Activated CD4-positive, alpha-beta T cell treated with anti-CD3 and anti-CD28 coated beads, Interleukin-2, amount 50 U/mL, for 48 hours (primary cell): ENCODE measurements at places on chromosomes 11 and 22.

DNA sequence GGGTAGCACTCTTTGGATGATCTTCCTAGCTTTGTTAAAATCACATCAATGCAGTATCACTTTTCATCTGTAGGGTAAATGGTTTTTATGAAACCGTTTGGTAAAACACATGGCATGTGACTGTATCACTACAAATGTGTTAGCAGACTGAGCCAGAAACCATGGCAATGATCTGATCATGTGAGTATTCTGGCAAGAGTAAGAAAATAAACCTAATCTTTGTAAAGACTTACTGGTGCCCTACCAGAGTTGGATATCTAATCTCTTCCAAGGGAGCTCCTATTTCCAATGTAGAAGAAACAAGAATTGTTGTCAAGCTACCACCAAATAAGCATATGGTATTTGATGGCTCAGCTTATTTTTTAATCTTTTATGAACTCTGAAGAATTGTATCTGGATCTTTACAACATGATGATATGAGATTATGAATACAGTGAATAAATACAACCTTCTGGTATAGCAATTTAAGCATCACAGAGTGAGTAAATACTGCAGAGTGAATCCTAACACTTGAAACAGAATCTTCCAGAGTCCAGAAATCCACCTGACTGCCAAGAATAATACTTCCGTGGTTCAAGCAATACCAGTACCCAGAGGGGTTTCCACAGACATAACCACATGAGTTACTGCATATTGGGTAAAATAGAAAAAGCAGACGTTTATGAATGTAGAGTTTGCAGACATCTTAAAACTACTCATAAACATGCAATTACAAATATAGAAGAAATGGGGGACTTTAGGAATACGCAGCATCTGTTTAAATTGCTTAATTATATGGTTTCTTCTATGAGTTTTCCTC, 238.8 kb downstream of the TTC28 start:
- DNase-seq = no peak

DNA sequence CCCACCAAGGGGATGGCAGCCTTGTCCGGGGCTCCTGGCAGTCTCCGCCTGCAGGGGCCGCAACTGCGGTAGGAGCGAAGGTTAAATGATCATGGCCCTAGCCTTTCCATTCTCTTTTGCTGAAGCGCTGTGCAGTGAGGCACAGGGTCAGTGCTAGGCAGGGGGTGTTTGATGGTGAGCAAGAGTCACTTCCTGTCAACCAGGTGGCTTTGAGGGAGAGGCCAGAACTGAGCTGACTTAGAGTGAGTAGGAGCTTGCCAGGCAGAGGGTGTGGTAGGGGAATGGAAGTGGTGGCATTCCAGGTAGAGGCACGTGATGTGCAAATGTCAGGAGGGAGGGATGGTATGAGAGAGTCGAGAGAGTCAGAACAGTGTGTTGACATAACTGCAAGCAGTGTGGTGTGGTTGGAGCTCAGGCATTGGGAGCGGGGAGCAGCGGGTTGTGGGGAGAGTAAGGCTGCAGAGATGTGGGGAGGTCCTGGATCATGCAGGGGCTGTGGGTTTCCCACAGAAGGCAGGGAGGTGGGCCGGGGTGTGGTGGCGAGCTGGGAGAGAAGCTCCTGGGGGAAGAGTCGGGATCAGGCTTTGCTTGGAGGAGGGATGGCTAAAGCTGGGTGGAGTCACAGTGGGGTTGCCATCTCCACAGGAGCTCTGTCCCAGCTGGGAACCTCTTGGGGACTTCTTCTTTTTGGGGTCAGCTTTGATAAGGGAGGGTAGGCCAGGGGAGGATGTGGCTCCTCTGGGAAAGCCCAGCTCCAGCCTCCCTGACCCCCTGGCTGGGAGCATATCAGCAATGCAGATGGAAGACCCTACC, 33.3 kb downstream of the AMPD3 start:
- DNase-seq = no peak

DNA sequence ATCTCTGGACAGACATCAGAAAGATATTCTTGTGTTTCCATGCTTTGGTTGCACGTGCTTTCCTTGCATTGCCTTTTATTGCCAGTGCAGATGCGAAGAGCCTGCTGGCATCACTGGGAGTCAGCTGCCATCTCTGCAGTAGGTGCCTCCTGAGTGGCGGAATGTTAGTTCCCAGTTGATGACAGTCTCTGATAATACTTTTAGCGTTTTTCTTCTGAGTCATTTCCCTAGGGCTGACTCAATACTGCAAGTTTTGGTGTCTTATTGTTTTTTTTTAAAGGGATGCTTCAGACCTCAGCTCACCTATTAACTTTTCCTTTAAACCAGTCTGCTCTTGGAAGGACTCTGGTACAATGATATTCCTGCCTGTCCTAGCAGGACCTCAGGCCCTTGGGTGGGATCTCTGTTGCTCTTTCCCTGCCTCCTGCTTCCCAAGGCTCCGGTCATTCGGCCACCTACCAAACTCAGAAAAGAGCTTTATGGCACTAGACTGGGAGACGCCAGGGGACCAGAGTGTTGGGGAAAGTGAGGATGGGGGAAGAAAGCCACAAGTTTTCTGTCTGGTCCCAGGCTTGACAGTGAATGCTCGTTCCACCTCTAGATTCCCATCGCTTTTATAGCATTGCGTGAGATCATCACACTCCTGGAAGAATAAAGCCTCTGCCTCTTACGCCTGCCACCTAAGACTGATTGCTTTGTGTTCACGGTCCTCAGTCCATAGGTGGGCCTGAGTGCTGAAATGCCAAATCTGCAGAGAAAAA, 308.7 kb downstream of the DDX10 start:
- no peak for DNase-seq

DNA sequence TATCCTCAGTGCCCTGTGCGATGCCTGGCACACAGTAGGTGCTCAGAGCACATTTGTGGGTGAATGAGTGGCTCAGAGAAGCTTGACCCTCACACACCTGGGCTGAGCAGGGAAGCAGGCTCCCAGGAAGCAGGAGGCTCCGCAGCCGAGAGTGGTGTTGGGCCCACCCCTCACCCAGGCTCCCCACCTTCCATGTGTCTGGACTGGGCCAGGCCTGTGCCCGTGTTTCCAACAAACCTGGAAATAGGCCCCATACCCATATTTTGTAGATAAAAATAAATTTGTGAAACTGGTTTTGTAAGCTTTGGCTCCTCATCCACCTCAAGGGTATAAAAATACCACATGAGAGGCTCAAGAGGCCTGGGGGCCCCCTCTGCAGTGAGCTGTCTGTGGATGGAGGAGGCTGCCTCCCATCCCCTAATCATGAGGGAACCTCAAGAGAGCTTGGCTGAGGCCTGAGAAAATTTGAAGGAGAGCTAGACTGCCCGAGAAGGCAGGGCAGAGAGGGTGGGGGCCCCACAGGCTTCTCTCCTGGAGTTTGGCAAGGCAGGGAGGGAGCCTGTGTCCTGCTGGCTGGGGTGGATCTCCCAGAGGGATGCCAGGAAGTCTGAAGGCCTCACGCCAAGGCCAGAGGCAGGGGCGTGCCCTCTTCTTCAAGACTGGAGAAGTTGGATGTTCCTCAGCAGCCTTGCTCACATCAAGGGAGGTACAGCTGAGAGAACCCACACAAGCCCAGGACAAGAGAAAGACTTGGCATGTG, 147.0 kb upstream of the NECTIN1 start:
- DNase-seq = no peak

GRCh38 chr11:125356797-125357196, 139.3 kb downstream of the FEZ1 start:
- no peak for DNase-seq

GRCh38 chr11:8059571-8060011, 21.4 kb upstream of the TUB start:
- no peak for DNase-seq

- DNase-seq = no peak
Measured at GRCh38 chr11:19444231-19444630, 203.5 kb upstream of the E2F8 start.

DNA sequence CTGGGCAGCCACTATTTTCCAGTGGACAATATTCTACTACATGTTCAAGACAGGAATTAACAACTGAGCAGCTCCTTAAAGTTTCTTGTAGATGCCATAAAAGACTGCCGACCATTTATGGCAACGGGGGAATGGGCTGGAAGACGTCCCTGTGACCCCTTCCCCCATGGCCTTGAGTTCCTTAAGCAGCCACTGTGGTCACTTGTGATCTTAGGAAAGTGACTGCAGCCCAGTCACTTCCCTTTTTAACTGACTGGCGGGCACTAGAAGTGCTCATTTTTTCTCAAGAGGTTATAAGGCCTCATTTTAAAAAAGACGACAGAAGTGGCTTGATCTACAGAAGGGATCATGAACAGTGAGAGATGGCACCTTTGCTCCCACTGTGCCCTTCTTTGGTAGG, 153.2 kb upstream of the NARS2 start:
- no peak for DNase-seq

DNA sequence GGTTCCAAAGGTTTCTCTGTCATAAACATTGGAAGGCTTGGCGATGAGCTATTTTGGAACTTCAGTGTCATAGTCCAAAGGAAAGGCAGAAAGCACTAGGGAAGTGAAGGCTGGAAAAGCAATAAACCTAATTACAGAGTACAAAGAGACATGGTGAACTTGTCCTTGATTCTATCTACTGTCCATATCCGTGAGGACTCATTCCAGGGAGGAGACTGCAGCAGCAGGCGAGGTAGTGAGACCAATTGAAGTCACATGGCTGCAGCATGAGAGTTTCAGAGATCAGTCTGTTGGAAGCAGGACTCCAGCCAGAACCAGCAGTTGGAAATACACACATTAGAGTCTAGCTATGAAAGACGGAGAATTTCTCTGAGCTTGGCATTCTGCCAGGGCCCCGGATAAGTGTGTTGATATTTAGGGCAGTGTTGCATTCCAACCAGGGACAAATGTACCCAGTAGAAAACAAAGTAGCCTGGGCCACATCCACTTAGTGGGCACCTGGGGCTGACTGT, 54.1 kb upstream of the ARHGAP42 start:
- no peak for DNase-seq

DNA sequence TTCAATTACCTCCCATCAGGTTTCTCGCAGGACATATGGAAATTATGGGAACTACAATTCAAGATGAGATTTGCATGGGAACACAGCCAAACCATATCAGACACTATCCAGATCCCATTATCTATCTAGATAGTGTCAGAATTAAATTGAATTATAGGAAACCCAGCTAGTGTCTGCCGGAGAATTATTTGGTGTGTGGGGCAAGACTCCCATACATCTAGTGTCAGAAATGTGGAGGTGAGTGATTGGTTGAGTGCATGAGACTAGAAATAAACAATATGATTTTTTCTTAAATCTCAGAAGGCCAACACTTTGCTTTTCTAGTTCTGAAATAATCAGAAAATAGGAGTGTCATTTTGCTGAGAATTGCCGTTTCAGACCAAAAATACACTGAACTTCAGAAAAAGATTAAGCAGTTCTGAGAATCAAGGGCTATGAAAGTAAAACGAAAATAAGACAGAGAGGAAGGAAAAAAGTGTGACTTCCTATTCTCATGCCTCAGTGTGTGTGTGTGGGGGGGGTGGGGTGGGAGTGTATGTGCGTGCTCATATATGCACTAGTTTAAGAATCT, 21.3 kb downstream of the CASP12 start:
- DNase-seq = no peak

GRCh38 chr11:83409891-83410290, 123.7 kb upstream of the CCDC90B start:
- no peak for DNase-seq

- DNase-seq = no peak
Measured at GRCh38 chr22:46180370-46181137, 30.2 kb downstream of the PPARA start.

DNA sequence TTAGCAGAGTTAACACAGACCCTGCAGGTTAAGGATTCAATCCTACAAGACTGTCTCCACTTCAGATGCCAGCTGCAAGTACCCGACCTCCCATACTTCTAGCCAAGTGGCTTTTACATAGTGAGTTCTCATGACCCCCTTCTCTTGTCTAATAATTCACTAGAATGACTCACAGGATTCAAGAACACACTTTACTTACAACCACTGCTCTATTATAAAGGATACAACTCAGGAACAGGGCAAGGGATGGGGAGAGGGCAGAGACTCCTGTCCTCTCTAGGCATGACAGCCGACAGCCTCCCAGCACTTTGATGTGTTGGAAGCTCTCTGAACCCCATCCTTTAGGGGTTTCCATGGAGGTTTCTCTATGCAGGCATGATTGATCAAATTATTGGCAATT, 60.0 kb downstream of the MYO18B start:
- no peak for DNase-seq

GRCh38 chr22:39296535-39296934, 22.9 kb downstream of the RPL3 start:
- no peak for DNase-seq

- DNase-seq = no peak
Measured at GRCh38 chr11:123576501-123576900, 77.9 kb downstream of the SCN3B start.

DNA sequence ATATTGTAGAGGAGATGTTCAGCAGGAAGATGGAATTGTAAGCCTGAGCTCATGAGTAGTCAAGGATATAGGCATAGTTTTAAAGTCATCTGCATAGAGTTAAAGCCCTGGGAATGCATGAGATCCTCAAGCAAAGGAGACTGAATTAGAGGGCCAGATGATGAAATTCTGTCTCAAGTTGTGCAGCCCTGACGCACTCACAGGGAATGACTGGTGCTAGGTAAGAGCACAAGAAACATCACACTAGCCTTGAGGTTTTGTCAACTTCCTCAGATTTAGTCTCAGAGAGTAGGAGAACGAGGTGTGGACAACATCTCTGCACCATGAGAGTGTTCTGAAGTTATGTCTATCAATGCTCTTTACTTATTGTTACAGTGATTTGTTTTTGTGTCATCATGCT, 5.8 kb downstream of the RAB38 start:
- no peak for DNase-seq

- peak; percentile 10 for DNase-seq
Measured at GRCh38 chr11:12377824-12378593, 638 bp downstream of the PARVA start.

- DNase-seq = no peak
Measured at GRCh38 chr22:32444068-32444467, 20.2 kb downstream of the BPIFC start.

GRCh38 chr11:118915941-118916841, 9.5 kb downstream of the BCL9L start:
- DNase-seq = no peak

DNA sequence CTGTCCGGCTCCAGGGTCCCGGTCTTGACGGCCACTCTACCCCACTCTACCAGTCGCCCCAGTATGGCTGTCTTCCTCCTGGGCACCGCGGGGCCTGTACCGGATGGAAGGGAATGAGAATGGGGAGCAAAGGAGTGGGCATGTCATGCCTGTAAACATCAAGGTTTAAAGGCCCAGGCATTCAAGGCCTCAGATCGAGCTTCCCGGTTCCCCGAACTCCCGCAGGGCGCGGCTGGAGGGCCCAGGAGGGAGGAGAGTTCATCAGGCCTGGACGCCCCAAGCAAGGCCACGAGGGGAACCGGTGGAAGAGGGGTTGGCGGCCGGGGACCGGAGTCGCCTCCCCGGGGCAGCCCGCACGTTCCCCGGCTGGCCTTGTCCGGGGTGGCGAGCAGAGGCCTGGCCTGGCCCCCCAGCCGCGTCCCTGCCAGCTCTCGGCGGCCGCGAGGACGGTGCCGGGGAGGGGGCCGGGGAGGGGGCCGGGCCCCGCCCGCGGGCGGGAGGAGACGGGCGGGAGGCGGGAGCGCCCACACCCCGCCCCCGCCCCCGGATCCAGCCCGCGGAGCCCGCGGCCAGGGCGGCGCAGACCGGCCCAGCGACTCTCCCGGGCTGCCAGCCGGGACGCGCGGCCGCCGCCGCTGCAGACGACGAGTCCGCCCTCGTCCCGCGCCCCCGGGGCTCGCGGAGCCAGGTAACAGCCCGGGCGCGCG, at the start of gene CDC42EP1:
CDC42EP1 (plus strand) TSS at position 580 of the 707 bp plus-strand sequence. CDS start 5,870 bp downstream, outside the sequence.
- no peak for DNase-seq
